ENCODE measurements at places on chromosomes 12 and 14.

GRCh38 chr12:125824276-125824675 is 759.0 kb downstream of the AACS start:
- DNase-seq: no peak

GRCh38 chr12:51270951-51271518 is 820 bp upstream of the SMAGP start:
- peak; percentile 77 for DNase-seq

DNA sequence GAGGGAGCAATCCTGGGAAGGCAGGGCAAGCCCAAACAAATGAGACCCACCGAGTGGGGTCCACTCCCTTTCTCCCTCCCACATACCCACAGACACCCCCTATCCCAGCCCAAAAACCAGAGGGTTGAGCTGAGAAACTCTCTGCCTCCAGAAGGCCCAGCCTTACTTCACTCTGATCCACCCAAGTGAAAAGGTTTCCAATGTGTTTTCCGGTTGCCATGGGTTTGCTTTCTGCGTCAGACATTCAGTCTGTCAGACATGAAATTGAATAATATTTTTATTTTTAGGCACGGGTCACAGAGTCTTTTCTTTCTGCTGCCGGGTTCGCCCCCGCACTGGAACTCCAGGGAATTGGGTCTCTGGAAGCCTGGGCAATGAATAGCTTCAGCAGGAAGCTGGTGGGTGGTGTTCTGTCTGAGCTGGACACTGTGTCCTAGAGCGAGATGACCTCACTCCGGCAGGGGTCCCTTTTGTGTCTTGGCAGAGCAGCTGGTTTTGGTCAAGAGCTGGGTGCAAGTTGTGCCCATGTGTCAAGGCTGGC is 69.8 kb upstream of the CLMN start:
- DNase-seq: no peak

DNA sequence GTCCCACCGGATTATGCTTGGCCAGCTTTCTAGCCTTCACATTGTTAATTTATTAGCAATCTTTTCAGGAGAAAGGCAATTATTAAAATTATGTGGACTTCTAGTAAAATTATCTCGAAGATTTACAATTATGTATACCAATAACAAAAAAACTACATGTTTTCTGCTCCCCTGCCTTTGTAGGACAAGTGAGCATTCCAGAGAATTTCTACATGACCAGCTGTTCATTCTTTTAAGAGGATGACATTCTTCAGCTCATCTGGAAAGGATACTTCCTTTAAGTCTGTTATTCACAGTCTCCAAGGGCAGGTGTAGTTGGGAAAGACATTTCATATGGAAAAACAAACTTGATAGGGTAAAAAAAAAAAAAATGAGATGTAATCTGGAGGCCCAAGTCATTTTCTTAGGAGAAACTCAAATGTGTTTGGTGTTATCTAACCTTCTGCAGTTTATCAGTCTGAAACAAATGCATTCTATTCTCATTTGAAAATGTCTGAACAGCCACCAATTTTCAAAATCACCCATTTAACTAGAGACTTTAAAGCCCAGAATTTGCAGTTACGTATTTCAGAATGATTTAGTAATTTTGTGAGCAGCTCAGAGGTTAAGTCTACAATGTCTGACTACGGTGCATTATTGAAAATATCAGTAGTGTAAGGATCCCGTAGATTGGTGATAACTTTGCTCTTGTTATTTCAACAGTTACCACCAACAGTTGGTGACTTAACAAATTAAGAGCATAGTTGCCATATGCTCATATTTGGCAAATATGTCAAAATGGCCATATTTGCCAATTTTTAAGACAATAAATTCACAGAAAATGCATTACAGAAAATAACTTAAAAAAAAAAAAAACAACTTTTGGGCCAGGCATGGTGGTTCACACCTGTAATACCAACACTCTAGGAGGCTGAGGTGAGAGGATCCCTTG is 1.8 kb upstream of the PHLDA1 start:
- peak; percentile 29 for DNase-seq

GRCh38 chr12:95922231-95922630 is 20.2 kb downstream of the CCDC38 start:
- DNase-seq: no peak

DNA sequence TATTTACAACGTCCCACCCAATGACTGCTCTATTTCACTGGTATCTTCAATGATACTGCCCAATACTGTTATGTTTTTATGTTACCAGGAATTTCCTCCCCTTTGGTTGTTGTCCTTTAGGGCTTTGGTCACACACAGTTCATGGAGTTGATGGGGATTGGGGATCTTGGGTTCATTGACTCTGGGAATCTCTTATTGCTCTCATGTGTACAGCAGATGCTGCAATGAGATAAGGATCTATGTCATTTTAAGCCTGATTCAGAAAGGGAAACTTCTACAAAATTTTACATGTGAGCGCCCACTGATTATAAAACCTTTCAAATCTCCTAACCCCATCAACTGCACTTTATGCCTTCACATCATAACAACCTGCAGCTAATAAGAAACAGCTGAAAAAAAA is 67.2 kb downstream of the FAR2 start:
- no peak for DNase-seq

DNA sequence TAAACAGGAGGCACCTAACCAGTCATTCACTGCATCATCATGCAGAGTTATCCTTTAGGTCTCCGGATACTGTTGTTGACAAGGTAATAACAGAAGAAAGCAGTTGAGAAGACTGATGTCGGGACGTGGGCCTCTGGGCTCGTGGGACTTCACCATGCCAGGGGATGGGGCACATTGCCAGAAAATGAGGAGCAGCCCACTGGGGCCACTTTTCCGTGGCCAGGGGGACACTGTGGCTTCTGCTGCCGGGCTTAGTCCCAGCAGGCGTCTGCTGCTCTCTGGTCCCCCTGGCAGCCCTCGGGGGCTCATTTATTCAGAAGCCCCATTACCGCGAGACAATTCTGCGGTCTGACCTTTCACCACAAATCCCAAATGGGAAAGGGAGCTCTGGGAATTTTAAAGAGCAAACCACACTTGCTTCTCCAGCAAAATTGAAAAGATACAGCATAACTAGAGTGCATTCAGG is 201.2 kb downstream of the DAD1 start:
- no peak for DNase-seq

DNA sequence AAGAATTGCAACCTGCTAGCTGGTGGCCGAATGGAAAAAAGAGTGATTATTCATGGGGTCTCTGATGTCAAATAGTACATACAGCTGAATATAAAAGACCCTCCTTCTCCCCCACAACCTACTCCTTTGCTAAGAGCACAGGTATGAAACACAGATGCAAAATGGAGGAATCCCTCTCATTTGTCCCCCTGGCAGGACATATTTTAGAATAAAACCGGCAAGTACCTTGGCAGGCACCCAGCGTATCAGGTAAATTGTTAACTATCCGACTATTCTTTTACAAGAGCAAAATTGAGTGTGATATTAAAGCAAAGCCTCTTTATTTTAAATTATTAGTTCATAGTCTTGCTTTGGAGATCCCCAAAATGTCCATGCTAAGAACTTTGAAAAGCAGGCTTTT is 73.7 kb upstream of the USP44 start:
- DNase-seq: no peak

DNA sequence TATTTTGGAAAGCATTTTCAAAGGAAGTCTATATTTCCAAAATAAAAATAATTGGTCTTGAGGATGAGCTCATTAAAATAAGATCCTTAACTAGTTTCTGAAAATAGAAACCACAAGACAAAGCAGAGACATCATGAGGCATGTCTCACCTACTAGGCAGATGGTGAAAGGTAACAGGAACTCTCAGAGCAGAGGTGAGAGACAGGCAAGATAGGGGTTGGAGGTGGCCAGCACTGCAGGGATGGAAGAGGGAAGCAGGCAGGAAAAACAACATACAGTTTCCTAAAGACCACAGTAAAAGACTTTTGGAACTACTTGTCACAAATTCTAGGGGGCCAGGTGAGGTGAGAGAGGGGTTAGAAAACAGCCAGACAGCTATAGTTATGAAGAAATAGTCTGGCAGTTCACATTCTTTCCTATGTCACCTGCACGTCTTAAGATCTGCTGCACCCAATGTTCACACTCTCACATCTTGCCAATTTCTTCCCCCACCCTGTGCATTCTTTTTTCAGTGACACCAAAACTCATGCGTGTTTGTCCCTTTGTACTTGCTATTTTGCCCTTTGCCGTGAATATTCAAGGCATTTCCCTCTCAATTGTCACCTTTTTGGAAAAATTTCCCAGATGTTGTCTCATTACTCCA is 341.7 kb upstream of the KITLG start:
- DNase-seq: no peak

- peak; percentile 55 for DNase-seq
Measured at GRCh38 chr12:119868992-119869391, 8.1 kb downstream of the CIT start.

DNA sequence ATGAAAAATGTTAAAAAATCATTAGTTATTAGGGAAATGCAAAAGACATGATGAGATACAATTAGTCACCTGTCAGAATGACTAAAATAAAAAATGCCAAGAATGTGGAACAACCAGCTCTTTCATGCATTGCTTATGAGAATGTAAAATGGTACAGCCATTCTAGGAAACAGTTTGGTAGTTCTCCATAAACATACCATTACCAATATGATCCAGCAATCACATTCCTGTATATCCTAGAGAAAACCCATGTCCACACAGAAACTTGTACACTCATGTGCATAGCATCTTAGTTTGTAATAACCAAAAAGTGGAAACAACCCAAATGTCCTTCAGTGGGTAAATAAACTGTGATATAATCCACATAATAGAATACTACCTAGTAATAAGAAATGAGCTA is 245.7 kb downstream of the FUT8 start:
- peak; percentile 11 for DNase-seq

GRCh38 chr12:110023059-110023980 is 24.1 kb downstream of the ANKRD13A start:
- DNase-seq: peak; percentile 65
